ENCODE measurements at places on chromosomes 4 and X.

- no peak for DNase-seq
Measured at GRCh38 chrX:31545191-31545590, 473.4 kb upstream of the FTHL17 start.

- no peak for DNase-seq
Measured at GRCh38 chr4:88747351-88747750, 49.7 kb upstream of the NAP1L5 start.

GRCh38 chr4:8648296-8648695 lies 55.7 kb downstream of the CPZ start:
- no peak for DNase-seq

- DNase-seq, result no peak
Measured at GRCh38 chrX:44580466-44580865, 37.8 kb upstream of the FUNDC1 start.

DNA sequence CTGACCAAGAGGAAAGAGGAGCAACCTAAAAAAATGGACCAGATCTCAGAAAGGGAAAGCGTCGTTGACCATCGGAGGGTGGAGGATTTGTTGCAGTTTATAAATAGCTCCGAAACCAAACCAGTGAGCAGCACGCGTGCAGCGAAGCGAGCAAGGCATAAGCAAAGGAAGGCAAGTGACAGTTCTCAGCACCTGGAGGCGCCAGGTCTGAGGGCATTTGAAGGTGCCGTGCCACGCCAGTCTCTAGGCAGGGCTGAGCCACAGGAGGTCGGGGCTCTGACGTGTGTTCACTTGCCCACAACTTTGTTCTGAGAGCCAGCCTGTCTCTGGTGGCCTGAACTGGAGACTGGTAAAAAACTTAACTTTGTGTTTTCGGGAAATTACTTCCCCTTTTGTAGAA lies 59.7 kb downstream of the TNIP2 start:
- DNase-seq, result no peak

DNA sequence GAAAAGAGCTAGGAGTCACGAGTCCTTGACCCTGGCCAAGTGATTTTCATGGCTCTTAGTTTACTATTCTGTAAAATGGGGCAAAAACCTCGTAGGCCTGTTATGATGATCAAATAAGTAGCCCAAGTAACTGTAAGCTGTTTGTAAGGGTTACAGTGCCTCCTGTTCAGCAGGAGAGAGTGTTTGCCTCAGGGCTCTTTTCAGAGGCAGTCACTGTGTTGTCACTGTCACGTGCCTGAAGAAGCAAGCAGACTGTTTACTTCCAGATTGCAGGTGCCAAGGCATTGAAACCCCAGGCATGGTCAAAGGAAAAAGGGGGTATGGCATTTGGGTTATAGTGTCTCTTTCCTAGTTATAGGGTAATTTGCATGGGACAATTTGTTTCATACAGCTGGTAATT lies 4.5 kb downstream of the RAB39B start:
- DNase-seq, result no peak

DNA sequence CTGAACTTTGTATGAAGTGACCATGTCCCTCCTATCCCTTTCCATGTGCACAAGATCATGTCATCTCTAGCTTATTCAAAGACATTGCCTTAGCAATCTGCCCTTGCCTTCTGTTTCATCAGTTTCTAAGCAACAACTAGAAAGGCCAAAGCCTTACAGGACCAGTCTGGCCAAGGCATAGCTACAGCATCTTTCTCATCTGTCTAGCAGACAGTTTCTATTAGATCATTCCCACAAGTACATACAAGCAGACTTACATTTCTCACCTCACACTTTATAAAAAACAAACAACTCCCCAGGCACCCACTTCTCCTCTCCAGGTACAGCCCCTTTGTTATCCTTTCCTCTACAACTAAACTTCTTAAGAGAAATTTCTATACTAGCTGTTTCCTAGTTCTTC lies 188.7 kb upstream of the AADAT start:
- DNase-seq, result no peak

DNA sequence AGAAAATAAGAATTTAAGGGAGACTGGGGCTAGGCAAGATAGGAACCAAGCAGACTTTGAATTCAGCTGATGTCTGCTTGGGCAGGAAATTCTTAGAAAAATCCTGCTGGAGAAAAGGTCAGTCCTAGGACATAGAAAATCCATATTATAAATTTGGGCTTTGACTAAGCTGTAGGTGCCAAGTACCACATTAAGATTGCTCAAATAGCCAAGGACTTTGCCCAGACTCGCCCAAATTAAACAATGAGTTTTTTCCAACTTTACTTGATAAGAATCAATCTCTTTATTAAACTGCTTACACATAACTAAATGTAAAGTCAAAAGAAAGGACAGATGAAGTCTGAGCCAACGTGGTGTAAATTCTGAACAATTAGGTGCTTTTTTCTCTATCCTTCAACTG lies 95.4 kb downstream of the FUNDC1 start:
- no peak for DNase-seq

GRCh38 chrX:40966213-40966820 lies 118.9 kb upstream of the USP9X start:
- no peak for DNase-seq

DNA sequence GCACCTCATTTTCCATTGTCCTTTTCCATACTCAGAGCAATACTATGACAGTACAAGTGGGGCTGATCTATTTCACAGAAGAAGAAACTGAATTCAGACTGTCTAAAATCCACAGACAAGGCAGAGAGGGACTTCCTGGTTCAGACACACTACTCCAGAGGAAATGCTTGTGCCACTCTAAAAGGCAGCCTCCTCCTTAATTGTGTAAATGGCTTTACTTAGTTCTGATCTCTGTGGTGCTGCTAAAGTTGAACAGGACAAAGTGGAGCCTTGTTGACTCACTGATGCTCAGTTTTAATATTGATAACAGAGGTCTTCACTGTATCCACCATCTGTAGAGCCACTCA lies 122.4 kb downstream of the KIT start:
- no peak for DNase-seq

DNA sequence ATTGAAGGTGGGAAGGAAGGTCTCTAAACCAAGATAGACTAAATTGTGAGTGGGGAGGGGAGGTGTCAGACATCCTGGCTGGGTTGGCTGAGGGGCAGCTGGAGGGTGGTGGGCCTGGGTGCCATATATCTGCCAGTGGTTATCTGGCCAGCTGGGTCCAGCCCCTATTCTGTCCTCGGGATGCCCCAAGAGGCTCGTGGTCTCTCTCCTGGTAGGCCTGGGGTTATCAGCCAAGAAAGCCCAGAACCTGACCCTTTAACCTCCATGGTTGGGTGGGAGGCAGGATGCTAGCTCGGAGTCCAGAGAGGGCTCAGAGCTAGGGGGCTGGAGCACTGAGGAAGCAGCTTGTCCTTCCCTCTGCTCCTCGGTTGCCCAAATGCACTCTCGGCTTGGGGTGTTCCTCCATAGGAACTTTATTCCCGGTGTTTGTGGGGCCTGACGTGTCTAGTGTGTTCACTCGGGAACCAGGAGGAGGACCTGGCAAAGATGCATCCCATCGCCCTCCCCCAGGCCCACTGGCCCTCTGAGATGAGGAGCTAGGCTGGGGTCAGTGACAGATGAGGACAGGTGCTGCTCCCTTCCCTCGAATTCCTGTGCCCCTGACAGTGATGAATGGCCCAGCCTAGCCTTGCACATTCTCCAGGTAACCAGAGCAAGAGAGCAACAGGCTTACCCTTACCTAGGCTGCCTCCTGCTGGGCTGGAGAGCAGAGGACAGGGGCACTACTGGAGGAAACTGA lies 5.2 kb upstream of the EFNB1 start:
- DNase-seq, result no peak

GRCh38 chr4:148286012-148286411 lies 156.2 kb downstream of the NR3C2 start:
- no peak for DNase-seq

DNA sequence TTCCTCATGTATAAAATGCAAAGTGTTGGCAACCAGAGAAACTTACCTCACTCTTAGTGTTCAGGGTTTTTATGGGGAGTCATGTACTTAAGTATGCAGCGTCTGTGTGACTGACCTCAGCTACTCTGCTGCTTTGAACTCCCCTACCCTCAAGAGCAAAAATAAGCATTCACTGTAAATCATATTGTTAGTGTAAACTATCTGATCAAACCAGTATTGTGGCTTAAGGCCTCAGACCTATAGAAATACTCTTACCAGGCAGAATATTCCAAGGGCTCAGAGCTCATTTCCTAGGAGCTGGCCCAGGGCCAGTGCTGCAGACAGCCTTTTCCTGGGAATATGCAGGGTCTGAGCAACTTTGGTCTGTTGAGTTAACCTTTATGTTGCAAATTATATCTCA lies 453.1 kb downstream of the CCSER1 start:
- DNase-seq, result peak; percentile 46

GRCh38 chr4:95660719-95661118 lies 111.9 kb upstream of the UNC5C start:
- no peak for DNase-seq
